ENCODE measurements at places on chromosomes 3 and 15.

DNA sequence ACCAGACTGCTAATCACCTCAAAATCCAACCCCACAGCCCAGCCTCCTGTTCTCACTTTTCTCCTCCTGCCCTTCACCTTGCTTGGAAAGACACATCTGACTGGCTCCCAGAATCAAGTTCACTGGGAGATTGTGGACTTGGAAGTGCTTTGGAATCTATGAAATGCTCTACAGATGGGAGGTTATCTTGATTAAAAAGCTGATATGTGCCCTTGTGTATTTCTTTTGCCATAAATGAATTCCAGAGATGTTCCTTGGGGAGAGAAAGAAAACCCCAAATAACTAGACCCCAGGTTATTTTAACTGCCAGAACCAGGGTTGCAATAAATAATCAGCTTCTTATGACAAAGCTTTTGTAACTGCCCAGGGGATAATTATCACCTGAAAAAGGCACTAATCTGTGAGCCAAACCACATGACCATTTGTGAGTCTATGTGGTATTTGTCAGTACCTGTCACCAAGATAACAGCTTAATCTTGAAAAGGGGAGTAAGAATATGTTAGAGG lies 21.7 kb upstream of the ARHGEF3 start:
- no peak for DNase-seq

GRCh38 chr3:139762302-139762701 lies 84.5 kb upstream of the NMNAT3 start:
- no peak for DNase-seq

- no peak for DNase-seq
These were observed 15.8 kb upstream of the NFKBIZ start for GRCh38 chr3:101833446-101833974.

DNA sequence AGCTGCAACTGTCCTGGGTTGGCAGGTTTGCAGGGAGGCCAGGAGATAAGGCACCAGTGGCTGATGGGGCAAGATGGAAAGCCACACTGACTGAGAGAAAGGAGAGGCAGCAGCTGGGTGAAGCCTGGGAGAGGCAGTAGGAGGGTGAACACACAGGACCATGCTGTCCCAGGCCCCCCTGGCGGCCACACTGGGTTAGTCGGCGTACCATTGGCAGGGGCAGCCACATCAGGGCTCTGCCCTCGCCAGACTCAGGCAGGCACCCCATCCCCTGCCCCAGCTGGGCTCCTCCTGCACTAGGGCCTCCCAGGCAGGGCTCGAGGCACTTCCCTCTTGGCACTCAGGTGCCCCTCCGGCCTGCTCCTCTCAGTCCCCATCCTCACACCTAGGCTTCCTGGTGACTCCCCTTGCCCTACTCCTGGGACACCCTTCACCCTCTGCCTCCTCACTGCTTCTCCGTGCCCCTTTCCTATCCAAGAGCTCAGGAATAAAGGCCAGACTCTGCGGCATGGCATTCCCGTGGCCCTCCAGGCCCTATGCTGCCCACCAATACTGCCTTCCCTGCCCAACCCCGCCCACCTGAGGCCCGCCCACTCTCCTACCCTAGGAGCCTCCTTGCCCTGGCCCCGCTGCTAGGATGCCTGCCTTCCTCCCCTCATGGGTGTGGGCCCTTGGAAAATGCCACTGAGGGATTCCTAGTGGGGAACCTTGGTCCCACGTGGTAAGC lies 28.7 kb upstream of the DUSP7 start:
- no peak for DNase-seq

DNA sequence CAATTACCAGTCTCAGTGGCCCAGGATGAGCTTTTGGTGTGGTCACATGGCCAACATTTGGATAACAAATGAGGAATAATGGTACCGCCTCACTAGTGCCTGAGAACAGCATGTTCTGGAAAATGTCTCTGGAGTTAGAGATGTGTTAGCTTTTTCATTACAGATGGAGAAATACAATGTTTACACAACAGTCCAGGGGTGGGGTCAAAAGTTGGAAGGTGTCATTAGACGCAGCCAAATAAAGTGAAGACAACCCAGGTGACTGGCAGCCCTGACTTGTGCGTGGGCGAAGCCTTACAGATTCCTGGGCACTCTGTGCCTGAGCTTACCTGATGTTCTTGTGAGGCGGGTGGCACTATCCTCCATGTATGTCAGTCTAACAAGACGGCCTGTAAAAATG lies 12.8 kb downstream of the IL17RB start:
- DNase-seq, result no peak

GRCh38 chr3:56836276-56837163 lies 34.8 kb upstream of the ARHGEF3 start:
- no peak for DNase-seq
